ENCODE measurements at places on chromosomes 7 and 10.

DNA sequence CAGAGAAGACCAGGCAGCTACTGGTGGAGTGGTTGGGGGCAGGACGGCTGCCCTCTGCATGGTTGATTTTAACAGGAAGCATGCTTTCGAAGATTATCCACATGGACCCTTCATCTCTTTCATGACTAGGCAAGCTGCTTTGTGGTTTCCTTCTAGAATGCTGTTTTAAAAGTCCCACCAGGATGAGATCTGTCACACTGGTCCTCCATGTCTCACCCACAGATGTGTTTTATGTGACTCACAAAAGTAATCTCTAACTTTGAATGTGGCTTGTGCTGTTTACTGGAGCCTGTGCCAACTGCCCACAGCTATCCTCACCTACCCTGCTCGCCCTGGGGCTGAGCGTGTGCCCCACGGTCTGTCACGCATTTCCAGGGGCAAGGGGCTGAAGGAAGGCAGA, 188.8 kb downstream of the GFRA1 start:
- no peak for DNase-seq

GRCh38 chr10:4685491-4685890, 140.5 kb upstream of the AKR1E2 start:
- DNase-seq, result no peak

DNA sequence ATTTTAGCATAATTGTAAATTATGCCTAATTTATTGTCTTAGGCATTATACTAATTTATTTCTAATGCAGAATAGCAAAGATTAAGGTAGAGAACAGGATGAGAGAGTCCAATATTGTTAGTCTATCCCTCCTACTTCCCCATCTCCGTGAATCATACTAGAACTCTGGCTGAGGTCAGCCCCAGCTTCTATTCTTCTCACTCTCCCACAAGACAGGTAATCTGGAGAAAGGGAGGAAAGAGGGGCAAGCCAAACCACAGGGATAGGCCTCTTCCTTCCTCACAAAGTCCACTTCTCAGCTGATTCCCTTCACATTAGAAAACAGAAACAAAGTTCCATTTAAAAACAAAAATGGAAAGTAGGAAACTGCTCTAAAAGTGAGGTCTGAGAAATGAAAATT, 117.5 kb upstream of the LAMB4 start:
- DNase-seq, result no peak

DNA sequence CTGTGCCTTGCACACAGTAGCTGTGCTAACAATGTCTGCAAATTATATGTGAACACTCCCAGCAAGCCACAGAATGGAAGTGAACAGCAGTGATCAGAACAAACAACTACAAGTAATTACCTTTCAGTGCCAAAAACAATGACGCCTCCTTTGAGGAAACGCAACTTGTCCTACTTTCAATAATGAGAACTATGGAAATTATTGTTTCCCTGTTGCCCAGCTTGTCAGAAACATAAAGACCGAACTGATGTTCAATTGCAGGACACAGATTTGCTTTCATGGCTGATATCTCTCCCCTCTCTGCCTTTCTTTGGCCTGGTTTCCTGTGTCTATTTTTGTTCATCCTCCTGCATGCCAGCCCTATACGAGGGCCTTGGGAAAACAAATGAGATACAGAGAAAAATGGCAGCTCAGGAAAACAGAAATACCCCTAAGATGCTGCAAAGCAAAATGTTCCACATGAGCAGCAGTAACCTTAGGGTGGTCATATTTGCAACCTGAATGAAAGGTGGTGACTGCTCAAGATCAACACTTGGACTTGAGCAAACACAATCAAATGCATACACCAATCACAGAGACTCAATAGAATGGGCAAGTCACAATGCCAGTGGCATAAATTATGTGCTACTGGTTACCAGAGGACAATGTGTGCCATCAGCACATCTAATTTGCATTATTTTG, 26.8 kb downstream of the COBL start:
- no peak for DNase-seq

DNA sequence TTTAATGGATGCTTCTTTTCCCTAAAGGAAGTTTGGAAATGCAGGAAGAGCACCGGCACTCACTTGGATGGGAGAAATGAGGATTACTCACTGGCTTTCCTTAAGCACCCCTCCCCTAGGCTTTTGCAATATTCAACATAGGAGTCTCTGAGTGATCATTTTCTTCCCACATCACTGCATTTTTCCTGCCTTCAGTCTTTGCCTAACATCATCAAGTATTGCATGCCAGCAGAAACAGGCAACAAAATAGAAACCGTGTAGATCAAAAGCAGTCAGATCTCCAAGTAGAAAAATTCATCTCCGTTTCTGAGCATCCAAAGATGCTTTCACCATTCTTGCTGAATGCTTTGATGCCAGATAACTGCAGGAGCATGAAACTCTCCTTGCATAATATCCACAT, 119.9 kb downstream of the ADCYAP1R1 start:
- no peak for DNase-seq
